ENCODE measurements at places on chromosomes 4 and X. TPM values are rescaled to one million over a fixed set of nuclear protein-coding genes. Genes with fewer than 3 reads are reported as not detected.

The ZNF185 gene
- polyA plus RNA-seq = 35.2 TPM

- DNase-seq = peak; percentile 36
Measured at GRCh38 chrX:101708163-101708562, 48.5 kb upstream of the ARMCX2 start.

The TFDP3 gene
- not detected for polyA plus RNA-seq

DNA sequence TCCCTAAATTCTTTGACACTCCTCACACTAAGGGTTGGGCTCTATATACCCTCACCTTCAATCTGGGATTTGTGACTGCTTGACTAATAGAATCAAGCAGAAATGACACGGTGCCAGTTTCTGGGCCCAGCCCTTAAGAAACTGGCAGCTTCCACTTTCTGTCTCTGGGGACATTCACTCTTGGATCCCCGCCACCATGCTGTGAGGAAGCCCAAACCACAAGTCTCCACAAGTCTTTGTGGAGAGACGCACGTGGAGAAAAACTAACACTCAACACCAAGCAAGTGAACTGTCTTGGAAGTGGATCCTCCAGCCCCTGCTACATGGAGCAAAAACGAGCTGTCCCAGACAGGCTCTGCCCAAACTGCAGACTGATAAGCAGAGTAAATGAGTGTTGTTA is 1.1 kb upstream of the EDNRA start:
- DNase-seq = peak; percentile 63

DNA sequence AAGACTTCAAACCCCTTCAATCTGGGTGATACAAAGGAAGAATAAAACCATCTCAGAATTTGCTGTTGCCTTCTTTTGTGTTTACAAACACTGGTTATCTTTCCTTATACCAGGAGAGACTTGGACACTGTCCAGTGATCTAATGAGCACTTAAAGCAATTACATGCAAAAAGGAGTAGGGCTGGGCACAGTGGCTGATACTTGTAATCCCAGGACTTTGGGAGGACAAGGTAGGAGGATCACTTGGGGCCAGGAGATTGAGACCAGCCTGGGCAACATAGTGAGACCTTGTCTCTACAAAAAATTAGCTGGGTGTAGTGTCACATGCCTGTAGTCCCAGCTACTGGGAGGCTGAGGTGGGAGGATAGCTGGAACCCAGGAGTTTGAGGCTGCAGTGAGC is 95.7 kb upstream of the DRD5 start:
- no peak for DNase-seq

The MAGED4 gene
- polyA plus RNA-seq = 38.7 TPM

DNA sequence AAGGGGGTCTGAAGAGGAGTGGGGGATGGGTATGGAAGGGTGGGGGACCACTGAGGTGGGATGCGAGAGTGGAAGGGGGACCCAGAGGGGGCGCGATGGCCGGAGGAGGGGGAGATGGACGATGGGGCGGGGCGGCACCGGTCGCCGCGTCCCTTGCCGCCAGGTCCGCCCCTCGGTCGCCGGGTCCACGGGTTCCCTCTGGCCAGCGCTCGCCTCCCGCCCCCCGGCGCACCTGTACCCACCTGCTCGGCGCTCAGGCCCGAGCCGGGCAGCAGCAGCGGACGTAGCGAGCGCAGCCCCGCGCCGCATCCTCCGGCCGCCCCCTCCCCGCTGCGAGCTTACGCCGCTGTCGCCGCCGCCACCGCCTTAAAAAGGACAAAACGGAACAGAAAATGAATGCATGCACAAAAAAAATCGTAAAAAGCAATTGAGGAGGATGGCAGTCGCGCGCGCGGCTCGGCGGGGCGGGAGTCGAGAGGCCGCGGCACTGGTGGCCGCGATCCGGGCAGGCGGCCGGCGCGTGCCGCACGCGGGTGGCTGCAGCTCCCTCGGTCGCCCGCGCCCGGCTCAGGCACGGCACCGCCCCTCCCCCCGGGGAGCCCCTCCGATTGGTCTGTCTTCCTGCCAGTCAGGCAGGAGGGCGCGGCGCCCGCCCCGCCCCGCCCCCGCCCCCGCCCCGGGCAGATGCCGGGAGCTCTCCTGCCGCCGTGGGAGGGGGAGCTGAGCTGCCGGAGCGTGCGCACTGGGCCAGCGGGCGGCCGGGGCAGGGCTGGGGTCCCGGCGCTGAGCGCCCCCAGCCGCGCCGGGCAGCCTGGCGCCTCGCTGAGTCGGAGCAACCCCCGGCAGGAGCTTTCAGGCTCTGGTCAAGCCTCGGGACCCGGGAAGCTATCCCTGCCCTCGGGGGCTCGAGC is at the start of gene JAKMIP1:
Gene JAKMIP1, minus strand, starts transcription at position 539 of the 911 bp plus-strand sequence. CDS start 87,699 bp downstream, outside the sequence.
- DNase-seq = peak; percentile 51

- no peak for DNase-seq
Measured at GRCh38 chr4:153641532-153641931, 42.5 kb upstream of the TLR2 start.

- DNase-seq = peak; percentile 57
Measured at GRCh38 chr4:145525291-145525740, 43.7 kb downstream of the SMAD1 start.

Data from muscle of back (tissue), 13 donors.